ENCODE measurements at places on chromosomes 3 and 15. TPM values are rescaled to one million over a fixed set of nuclear protein-coding genes. Genes with fewer than 3 reads are reported as not detected.

DNA sequence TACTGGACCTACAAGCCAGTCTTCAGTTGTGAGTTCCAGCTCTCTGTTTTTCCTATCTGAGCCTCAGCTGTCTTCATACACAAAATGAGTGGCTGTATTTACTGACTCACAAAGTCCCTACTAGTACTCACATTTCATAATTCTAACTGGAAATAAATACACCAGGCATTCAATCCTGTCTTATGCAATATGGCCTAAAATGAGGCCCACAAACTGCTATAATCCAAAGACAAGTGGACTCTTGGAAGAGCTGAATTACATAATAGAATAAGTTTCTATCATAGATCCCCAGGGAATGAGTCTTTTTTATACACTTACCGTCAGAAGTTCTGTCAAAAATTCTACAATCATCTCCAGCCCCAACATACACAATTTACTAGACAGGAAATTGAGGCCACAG, 211.9 kb downstream of the LRRN1 start:
- H3K27me3 ChIP-seq: no peaks in the 10 kb centered on the region
- H3K36me3 ChIP-seq: no peaks in the 10 kb centered on the region
- no peak overlapping the region for H3K4me3 ChIP-seq
- no peaks in the 10 kb centered on the region for H3K4me1 ChIP-seq

DNA sequence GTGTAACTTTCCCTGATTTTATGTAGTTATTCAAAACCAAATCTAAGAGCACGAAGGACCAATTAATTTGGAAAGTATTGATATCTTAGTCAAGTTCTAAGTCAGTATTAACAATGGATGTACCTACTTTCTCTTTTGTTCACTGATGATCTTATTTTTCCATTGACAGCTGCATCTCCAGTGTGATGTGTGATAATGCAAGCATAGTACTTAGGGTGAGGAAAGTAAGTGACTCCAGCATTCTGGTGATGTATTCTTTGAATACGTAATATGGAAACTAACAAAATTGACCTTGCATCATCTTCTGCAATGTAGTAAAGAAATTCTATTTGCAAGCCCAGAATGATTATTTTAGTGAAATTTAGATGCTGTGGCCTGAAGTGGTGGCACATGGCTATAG, 22.4 kb downstream of the FBXW12 start:
- no peaks in the 10 kb centered on the region for H3K4me1 ChIP-seq
- H3K4me3 ChIP-seq: no peak overlapping the region
- H3K27ac ChIP-seq: no peak overlapping the region
- H3K27me3 ChIP-seq: peaks cover 4% of the 10 kb centered on the region

- no peak for DNase-seq
- H3K36me3 ChIP-seq: no peaks in the 10 kb centered on the region
- peaks cover 21% of the 10 kb centered on the region for H3K4me1 ChIP-seq
- H3K27me3 ChIP-seq: no peaks in the 10 kb centered on the region
- H3K4me3 ChIP-seq: no peak overlapping the region
These were observed 6.2 kb downstream of the TMEM40 start for GRCh38 chr3:12752809-12753208.

DNA sequence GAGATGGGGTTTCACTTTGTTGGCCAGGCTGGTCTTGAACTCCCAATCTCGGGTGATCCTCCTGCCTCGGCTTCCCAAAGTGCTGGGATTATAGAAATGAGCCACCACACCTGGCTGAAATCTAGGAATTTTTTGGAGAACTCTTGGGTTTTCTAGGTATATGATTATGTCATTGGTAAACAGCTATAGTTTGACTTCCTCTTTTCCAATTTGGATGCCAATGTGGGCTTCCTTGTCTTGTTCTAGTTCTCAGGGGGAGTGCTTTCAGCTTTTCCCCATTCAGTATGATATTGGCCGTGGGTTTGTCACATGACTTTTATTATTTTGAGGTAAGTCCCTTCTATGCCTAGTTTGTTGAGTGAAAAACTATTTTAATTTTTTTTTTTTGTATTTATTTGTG, 17.9 kb downstream of the KCNMB3 start:
- no peak for DNase-seq
- H3K36me3 ChIP-seq: peaks cover 8% of the 10 kb centered on the region
- no peak overlapping the region for H3K27ac ChIP-seq
- H3K4me1 ChIP-seq: no peaks in the 10 kb centered on the region
- no peak overlapping the region for H3K4me3 ChIP-seq
- no peaks in the 10 kb centered on the region for H3K27me3 ChIP-seq

DNA sequence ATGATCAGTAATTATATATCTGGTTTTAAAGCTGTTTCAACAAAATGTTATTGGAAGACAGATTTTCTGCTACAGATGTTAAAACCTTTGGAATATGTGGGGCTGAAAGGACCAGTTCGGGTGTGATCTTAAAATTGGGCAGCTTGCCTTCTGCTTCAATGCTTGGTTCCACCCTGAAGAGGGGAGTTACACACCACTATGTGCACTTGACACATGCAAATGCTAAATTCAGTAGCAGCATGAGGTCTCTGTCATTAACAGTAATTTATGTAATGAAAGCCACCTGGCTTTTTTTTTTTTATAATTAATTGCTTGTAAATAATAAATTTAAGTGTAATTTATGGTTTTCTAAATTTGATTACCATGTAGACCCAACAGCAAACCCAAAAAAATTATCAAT, 24.6 kb downstream of the CDIN1 start:
- H3K36me3 ChIP-seq: no peaks in the 10 kb centered on the region
- no peak overlapping the region for H3K4me3 ChIP-seq
- peaks cover 4% of the 10 kb centered on the region for H3K4me1 ChIP-seq

DNA sequence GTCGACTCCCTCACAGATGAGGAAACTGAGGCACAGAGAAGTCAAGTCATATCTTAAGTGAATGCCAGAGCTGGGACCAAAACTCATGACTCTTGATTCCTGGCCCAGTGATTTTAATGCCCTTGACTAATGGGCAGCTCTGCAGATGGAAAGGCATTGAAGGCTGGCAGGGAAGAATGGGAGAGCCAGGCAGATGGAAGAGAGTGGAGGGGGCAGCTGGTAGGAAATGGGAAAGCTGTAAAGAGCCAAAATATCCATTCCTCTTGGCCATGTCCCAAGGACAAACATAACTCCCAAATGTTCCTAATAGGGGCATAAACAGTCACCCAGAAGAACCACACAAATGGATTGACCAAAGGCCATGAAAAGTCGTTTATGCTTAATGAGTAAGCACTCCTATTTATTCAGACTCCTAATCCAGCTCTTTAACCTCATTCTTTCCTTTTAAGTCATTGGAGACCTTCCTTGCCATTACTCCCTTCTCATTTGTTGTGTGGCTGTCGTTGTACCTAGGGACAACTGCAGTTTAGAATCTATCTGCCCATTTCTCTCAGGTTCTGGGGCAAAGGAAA, 330.5 kb upstream of the ROPN1 start:
- no peak overlapping the region for H3K27ac ChIP-seq
- H3K4me3 ChIP-seq: no peak overlapping the region
- H3K27me3 ChIP-seq: no peaks in the 10 kb centered on the region
- no peaks in the 10 kb centered on the region for H3K4me1 ChIP-seq

DNA sequence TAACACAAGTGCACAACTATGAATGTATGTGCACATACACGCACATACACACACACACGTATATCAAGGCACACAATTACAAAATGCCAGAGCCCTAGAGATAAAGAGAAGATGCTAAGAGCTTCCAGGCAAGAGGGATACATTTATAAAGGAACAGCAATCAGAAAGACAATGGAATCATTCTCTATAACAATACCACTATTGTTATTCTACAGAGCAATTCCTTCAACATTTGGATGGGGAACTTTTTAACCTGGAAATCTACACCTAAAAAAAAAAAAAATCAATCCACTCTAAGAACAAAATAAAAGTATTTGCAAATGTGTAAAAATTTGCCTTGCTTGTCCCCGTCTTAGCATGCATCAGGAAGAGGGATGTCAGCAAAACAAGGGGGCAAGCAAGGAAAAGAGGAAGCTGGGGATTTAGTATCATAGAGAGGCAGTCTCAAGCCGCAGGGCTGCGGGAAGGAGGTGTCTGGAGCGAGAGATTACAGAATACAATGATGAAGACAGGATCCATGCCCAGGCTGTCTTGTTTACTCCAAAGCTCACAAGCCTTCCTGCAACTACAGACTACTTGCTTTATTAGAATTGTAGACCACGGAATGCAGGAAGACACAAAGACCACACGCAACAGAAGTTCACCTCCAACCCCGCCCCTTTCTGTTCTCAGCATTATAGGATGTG, 220.2 kb downstream of the NTRK3 start:
- H3K4me3 ChIP-seq: no peak overlapping the region
- no peak for DNase-seq
- no peak overlapping the region for H3K27ac ChIP-seq
- H3K36me3 ChIP-seq: no peaks in the 10 kb centered on the region
- peaks cover 3% of the 10 kb centered on the region for H3K27me3 ChIP-seq

DNA sequence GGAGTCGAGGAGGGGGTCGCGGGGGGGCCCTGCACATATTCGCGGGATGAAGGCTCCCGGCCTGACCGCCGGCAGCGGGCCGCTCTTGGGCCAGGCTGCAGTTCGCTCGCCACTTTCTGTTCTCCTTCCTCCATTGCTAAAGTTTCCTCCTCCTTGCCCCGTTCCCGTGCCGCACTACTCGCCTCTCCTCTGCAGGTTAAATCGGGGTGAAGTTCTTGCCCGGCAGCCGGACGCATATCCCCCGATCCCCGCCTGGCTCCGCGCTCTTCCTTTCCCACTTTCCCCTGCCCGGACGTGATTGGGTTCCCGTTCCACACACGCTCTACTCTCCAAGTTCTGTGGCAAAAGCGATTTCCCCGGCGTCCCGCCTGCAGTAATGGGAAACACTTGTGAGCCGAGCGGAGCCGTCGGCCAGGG, 556 bp downstream of the CRYBG3 start:
- peak overlapping the region; percentile 94 for H3K27ac ChIP-seq
- H3K4me3 ChIP-seq: peak overlapping the region; percentile 91
- DNase-seq: peak; percentile 83
- H3K4me1 ChIP-seq: peaks cover 10% of the 10 kb centered on the region

DNA sequence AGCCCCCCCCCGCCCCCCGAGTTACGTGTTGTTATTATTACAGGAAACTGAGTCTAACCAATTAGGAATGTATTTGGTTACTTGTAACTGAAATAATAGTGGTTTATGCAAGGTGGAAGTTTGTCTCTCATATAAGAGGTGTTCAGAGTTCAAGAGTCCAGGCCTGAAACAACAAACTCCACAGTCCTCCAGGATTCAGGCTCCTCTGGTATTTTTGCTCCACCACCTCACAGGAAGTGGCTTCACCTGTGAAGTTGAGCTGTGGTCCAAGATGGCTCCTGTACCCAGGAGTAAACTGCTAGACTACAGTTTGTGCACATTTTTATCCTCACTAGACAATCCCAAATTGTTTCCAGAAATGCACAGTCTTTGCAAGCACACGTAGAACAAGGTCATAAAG, 27.3 kb downstream of the MOBP start:
- no peak for DNase-seq
- no peaks in the 10 kb centered on the region for H3K36me3 ChIP-seq
- H3K27ac ChIP-seq: no peak overlapping the region
- peaks cover 10% of the 10 kb centered on the region for H3K27me3 ChIP-seq
- H3K4me3 ChIP-seq: no peak overlapping the region

- no peak overlapping the region for H3K4me3 ChIP-seq
- no peak overlapping the region for H3K27ac ChIP-seq
- peaks cover 17% of the 10 kb centered on the region for H3K4me1 ChIP-seq
- no peak for DNase-seq
- no peaks in the 10 kb centered on the region for H3K36me3 ChIP-seq
These were observed 95.4 kb downstream of the TBC1D2B start for GRCh38 chr15:77982127-77982490.

GRCh38 chr3:63705092-63705645, 52.7 kb downstream of the SNTN start:
- H3K4me1 ChIP-seq: no peaks in the 10 kb centered on the region
- H3K27ac ChIP-seq: no peak overlapping the region
- DNase-seq: no peak

Gene GOLGA8T
- total RNA-seq: 0.27 TPM

Gene RPL14
- 1,297 TPM for total RNA-seq

Gene ARRDC4
- 19.2 TPM for total RNA-seq
